Psoas muscle (tissue), 8 donors: ENCODE measurements at places on chromosomes 1 and 21.

DNA sequence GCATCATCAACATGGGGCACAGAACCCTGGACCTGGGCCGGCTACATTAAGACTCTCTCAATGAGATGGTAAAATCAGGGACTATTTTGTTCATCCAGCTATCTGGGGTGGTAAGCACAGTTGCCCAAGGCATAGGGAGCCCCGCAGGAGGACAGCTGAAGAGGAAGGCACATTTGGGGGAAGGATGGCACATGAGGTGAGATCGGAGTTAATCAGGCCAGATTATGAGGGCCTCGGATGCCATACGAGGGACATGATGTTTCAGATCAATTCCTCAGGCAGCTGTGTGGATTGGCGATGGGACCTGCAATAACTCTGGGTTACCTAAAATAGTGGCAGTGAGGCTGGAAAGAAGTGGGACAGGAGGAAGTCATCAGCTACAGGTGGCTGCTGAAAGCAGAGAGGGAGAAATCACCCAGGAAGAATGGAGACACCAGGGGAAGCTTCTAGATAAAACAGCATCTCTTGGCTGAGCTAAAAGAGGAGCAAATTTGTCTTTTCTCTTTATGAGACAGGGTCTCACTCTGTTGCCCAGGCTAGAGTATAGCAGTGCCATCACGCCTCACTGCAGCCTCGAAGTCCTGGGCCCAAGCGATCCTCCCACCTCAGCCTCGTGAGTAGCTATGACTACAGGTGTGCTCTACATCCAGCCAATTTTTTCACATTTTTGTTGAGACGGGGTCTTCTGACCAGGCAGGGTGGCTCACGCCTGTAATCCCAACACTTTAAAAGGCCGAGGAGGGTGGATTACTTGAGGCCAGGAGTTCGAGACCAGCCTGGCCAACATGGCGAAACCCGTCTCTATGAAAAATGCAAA lies 21.1 kb downstream of the TOMM20 start:
- DNase-seq, result no peak

DNA sequence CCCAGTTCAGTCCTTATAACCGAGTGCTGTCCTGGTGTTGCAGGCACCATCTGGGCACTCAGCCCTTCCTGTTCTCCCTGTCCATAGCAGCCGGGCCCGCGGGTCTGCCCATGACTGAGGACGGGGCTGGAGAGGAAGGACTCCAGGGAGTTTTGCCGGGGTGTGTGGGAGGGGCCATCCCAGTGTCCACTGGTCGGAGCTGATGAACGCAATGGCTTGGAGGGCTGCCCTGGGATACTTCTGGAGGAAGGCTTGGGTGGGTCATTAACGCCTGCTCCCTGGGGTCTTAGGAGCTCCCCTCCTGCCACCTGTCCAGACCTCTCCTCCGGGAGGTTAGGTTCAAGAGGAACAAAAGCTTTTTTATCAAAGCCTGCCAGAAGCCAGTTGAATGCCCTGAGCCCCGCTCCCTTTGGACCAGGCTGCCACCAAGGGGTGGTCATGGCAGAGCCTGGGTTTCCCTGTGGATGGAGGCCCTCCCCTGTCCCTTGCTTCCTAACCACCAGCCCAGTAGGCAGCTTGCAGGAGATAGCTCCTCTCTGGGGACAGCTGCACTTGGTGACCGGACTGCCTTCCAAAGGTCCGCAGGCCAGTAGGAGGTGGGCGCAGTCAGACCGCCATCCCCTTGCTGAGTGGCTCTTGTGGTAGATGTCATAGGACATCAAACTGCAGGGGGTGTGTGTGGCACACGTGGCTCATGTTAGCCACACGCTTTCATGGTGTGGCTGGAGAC lies 61.3 kb downstream of the TRIM11 start:
- DNase-seq, result peak; percentile 18

DNA sequence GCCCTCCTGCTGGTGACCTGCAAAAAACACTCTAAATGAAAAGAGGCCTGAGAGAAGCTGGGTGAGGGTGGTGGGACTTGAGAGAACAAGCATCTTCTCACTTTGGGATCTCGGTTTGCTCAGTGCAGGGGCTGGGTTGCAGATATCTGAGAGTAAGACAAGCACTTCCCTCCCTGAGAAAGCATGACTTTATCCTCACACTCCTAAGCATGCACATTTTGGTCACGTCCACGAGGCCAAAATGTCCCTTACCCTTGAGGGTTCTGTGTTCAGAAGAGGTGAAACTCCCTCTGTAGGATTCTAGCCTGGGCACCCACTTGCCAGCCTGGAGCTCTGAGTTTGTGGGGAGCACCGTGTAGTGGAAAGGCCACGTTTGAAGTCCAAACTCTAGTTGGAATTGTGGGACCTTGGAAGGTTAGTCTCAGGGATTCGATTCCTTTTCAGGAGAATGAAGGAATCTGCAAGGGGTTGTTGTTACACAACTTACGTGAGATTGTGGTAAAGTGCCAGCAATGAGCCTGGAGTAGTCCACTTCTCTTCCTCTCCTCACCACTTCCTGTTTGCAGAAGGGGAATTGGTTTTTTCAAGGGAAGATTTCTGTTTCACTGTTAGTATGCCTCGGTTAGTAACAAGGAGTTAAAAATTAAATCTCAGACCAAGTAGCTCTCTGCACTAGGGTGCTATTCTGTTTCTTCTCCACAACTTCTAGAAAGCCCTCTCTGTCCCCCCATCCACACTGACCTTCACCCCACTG lies 3.0 kb downstream of the FCAMR start:
- no peak for DNase-seq

DNA sequence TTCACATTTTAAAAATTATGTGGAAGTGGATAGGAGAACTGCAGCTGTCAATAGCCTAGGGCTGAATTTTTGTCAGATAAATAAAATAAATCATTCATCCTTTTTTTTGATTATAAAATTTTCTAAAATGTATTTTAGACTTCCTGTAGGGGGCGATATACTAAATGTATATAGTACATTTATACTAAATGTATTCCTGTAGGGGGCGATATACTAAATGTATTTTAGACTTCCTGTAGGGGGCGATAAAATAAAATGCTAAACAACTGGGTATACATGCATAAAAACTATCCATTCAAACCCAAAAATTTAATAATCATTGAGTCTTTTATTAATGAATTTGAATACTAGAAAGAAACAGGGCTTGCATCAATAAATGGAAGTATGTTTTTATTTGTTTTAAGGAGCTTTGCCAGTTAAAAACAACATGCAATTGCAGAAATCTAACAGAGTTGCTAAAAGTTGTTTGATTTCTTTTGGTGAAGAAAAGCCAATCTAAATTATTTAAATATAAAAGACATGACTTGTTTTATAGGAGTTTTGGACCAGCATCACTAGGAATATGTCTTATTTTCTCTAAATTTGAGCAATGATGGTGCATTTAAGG lies 31.4 kb downstream of the CLCA1 start:
- no peak for DNase-seq

GRCh38 chr1:158999316-159000069 lies 10.2 kb upstream of the IFI16 start:
- DNase-seq, result peak; percentile 84

GRCh38 chr1:5571438-5571837 lies 420.8 kb downstream of the NPHP4 start:
- DNase-seq, result no peak

- no peak for DNase-seq
Observed at GRCh38 chr21:25790122-25790877, 55.5 kb downstream of the GABPA start.

DNA sequence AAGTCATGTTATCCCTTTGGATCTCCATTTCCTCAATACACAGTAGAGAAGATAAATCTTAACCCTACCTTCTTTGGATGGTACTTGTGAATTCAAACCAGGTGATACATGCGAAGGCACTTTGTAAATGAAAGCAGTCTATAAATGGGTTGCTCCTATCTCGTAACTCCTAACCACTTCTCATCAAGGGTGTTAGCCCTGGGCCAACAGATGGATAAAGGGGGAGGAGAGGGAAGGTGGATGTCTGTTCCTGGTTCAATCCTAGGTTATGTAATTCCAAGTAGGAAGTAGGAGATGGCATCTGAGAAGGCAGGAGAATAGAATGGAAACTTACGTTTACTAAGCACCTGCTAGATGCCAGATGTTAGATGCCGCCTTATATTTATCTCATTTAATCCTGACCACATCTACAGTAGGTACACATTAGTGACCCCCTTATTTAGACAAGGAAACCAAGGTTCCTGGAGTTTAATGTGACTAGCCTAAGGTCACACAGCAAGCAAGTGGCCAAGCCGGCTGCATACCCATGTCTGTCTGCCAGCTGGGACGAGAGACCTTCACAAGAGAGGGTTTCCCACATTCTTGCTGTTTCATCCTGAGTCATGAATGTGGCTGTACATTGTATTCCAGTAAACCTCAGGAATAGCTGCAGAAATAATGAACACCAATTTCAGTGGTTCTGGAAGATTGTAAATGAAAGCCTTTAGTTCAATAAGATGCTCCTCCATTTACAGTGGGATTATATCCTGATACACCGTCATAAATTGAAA lies 47.7 kb downstream of the ELAVL4 start:
- no peak for DNase-seq

- DNase-seq, result no peak
Observed at GRCh38 chr21:15247613-15248012, 182.8 kb upstream of the NRIP1 start.

DNA sequence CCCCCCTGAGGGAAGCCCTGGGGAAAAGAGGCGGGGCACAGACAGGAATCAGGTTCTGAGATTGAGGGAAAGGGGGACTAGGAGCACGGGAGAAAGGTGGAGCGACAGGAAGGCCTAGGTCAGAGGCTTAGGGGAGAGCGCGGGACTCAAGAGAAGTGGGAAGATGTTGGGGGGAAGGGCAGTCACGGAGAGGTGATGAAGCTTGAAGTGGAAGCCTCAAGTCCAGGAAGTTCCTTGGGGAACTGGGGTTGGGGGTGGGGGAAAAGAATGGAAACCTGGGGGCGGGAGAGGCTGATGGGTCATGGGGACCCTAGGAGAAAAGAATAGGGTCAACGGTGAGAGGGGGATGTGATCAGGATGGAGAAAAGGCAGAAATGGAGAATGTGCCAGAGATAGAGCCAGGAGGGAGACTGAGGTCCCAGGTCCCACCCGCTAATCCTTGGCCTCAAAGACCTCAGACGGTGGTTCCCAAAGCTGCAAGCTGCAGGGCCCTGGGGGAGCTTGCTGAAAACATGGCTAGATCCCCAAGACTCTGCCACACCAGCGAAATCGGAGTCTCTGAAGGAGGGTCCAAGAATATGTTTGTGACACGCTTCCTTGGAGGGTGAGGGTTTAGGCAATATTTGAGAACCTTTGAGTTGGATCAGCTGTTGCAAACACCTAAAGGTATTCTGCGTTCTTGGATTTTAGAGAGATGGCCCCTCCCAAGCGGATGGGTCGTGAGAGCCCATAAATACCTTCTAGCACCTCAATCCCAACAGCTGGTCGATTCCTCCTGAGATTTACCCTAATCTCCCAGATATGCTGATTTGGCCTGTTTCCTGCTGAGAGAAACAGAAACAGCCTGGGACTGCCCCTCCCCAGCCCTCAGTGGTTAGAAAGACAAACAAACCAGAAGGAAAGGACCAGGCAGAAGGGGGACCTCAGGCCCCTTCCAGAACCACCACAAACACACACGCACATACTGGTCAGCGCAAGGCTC lies 3.6 kb downstream of the C1orf232 start:
- no peak for DNase-seq

- DNase-seq, result no peak
Observed at GRCh38 chr1:58928514-58928913, 144.7 kb upstream of the JUN start.

DNA sequence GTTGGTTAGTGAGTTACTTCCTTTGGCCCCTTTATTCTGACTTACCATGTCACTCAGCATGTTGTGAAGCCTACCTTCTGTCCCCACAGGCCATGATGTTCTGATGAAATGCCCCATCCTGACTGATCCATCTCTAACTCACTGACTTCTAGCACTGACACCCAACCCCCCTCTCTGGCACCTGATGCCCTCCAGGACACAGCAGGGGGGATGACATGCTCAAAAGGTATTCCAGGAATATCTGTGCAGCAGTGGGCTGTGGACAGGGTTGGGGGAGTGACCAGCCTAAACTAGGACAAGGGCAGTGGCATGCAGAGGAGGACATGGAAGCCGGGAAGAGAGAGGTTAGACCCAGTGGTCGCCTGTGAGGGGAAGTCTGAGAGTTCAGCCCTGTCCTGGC lies 25.5 kb downstream of the SYT2 start:
- DNase-seq, result no peak

- no peak for DNase-seq
Observed at GRCh38 chr1:162187687-162188276, 118.3 kb downstream of the NOS1AP start.

GRCh38 chr1:185108321-185108720 lies 48.4 kb downstream of the TRMT1L start:
- no peak for DNase-seq
